Mammary epithelial cell (primary cell): ENCODE measurements at places on chromosomes 16 and 17. TPM values are rescaled to one million over a fixed set of nuclear protein-coding genes. Genes with fewer than 3 reads are reported as not detected.

DNA sequence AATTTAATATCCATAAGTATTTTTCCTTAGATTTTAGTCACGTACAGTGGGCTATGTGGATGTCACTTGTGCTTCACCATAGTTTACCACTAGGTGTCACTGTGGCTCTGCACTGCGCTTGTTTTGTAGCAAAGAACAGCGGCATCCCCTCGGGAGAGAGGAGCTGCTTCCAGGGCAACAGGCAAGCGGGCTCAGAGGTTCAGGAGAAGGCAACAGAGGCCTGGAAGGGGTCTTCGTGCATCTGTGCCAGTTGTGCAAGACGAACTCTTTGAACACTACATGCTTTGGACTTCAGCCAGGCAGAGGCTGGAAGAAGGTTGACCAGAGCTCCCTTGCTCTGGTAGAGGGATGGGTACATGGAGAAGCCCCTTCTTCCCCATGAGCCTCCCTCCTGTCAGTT lies 20.6 kb downstream of the CYB561 start:
- DNase-seq, result peak; percentile 58

- no peak for DNase-seq
Observed at GRCh38 chr16:46739934-46740333, 8.2 kb downstream of the MYLK3 start.

- DNase-seq, result no peak
Observed at GRCh38 chr17:3693829-3694231, 2.1 kb downstream of the P2RX5 start.

DNA sequence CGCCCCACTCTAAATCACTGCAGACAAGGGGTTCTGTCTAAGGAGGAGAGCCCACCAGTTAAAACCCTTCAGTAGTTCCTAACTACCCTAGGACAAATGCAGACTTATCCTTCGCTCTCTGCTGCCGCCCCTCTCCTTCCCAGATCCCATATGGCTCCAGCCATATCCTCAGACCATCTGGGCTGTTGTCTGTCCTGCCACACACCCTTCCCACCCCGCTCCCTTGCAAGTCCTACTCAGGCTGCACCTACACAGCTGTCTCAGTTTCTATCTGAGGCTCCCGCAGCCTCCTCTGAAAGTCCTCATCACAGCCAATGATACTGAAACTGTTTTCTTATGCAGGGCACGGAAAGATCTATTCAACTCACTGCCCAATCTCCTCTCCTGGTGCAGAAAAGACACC lies 720 bp upstream of the BCKDK start:
- no peak for DNase-seq

The CHD9NB gene
- total RNA-seq, result 0.83 TPM

The TM4SF5 gene
- total RNA-seq, result not detected

The PERCC1 gene
- total RNA-seq, result not detected in 2 replicates

The PMFBP1 gene
- total RNA-seq, result 0.49 and 0.83 TPM in 2 replicates

DNA sequence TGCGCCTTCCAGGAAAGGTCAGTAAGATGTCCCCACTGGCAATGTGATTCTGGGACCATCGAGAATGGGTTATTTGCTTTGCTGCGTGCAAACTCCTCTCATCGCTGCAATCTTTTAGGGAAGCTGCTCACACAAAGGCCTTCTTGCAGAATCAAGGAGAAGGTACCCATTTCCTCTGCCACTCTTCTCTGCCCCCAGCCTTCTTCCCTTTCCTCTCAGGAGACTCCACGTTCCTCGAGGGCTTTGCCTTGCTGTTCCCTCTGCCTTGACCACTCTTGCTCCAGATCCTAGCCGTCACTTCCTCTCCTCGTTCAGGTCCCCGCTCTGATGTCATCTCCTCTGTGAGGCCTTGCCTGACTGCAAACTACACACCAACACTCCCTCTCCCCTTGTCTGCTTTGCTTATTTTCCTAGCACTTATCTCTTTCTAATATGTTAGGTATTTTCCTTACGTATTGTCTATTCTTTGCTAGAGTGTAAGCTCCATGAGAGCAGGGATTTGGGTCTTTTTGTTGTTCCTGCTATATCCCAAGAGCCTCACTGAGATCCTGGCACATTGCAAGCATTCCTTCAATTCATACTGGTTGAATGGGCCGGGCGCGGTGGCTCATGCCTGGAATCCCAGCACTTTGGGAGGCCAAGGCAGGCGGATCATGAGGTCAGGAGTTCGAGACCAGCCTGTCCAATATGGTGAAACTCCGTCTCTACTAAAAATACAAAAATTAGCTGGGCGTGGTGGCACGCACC lies 5.3 kb upstream of the CRK start:
- no peak for DNase-seq
